ENCODE measurements at places on chromosomes 1 and 21.

- DNase-seq, result no peak
These were observed 8.0 kb downstream of the TMEM81 start for GRCh38 chr1:205076245-205076761.

GRCh38 chr1:17831597-17831996, 76.5 kb downstream of the ACTL8 start:
- no peak for DNase-seq

GRCh38 chr1:53412285-53413174, 46.7 kb upstream of the DMRTB1 start:
- DNase-seq, result no peak

DNA sequence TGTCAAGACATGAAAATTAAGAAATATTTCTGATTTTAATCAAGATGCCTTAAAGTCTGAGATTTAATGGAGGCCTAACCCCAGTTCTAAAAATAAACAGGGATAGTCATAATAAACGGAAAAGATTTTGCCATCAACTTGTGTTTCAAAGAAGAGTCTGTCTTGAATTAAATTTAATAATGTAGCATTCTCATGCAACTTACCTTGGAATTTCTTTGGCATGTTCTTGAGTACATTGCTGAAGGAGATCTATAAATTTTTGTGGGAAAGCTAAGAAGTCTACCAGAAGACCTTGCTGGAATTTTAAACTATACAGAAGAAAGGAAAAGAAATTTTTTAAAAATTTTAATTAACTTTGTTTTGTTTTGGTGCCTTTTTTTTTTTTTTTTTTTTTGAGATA, 10.6 kb downstream of the SASS6 start:
- DNase-seq, result no peak

GRCh38 chr1:211935448-211935970, 99.8 kb downstream of the INTS7 start:
- no peak for DNase-seq

DNA sequence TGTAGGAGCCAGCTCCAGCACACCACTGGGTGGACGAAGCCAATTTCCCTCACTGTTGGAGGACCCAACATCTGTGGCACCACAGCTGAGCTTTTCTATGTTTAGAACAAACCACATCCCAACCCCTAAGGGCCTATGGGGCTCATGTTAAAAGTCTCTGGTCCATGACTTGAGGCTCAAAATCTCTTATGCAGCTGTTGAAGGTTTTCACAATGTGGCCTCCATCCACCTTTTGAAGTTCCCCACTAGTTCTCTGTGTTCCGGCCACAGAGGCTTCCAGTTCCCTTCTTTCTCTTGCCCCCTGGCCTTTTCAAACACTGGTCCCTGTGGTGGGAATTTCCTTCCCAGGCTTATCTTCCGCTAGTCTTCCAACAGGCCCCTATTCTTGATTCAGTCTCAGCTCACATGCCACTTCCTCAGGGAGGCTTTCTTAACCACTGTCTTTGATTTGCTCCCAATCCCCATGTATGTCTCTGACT, 3.9 kb upstream of the IFNLR1 start:
- DNase-seq, result no peak

- DNase-seq, result no peak
These were observed 47.3 kb upstream of the POU3F1 start for GRCh38 chr1:38093569-38094520.

GRCh38 chr1:228838717-228839500, 103.6 kb downstream of the RHOU start:
- no peak for DNase-seq

GRCh38 chr1:223201967-223202366, 58.9 kb upstream of the TLR5 start:
- DNase-seq, result no peak

- DNase-seq, result no peak
These were observed 33.4 kb downstream of the KIAA1614 start for GRCh38 chr1:180946056-180946455.

- no peak for DNase-seq
These were observed 187.7 kb upstream of the CACYBP start for GRCh38 chr1:174812016-174812415.

DNA sequence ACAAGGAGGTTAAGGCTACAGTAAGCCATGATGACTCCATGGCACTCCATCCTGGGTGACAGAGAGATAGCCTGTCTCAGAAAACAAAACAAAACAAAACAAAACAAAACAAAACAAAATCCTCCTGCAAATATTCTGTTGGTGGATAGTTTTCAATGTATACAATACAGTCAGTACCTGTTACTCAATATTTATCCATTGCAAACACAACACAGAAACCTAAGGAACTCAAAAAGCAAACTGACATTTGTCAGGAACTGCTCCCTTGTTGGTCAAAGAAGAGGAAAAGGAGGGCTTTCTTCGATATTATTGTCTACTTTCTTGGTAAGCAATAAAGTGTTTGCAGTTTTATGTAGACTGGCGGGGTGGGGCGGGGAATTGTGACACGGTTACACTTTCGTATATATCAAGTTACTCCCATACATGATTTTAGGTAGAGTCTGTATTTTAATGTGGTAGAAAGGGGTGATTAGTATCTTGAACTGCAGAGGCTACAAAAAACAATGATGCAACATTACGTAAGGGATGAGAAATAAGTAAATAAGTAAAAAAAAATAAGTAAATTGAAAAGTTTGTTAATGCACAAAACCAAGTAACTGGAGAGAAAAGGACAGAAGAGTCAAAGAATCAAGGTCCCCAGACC, 31.8 kb downstream of the APP start:
- DNase-seq, result no peak

Data from C1 segment of cervical spinal cord (tissue), 14 donors.